Urinary bladder (tissue), 4 donors: ENCODE measurements at places on chromosomes 3 and 15.

DNA sequence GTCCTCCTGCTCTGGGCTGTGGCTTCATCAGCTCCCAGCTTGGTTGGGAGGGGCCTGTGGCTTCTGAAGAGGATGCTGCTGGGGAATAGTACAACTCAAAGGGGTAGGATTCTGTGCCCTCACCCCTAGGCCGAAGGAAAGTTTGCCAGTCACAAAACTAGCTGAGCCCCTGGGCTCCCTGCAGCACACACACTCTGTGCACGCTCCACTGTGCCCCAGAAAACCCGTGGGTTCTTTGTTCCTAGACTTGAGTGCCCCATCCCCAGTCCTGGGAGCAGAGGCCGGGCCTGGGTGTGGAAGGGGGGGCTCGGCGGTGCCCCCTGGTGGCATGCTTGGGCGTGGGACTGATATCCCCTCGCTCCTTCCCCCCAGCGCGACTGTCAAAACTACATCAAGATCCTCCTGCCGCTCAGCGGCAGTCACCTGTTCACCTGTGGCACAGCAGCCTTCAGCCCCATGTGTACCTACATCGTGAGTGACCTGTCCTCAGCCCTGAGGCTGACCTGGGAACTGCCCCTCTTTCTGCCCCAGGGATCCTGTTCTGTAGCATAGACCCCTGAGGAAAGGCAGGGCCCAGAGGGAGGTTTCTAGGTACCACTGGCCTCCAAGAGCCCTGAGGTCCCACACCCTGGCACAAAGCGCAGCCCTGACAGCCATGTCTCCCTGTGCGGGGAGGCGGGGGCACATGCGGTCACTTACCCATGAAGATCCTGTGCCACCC is 14.2 kb downstream of the CIB1 start:
- no peak for DNase-seq

- DNase-seq: no peak
These were observed 235.3 kb downstream of the C3orf38 start for GRCh38 chr3:88385090-88385489.

GRCh38 chr3:99868311-99868646 is 50.6 kb downstream of the CMSS1 start:
- no peak for DNase-seq

GRCh38 chr15:66961407-66961884 is 104.0 kb upstream of the SMAD3 start:
- DNase-seq: no peak

DNA sequence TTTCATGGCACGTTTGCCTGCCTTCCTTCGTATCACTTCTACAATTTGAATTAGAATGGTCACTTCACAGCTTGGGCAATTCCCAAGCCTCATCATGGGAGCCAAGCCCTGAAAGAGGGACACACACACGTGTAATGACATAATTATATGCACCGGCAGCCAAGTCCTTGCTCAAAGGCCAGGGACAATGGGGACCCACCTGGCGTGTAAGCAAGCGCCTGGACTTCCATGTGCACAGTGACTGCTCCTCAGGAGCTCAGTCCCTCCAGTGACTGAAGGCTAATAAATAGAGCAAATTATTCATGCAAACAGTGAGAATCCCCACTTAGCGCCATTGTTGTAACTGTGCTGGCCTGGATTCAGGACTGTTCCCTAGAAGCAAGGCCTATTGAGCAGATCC is 115.1 kb downstream of the DNAJB8 start:
- DNase-seq: no peak

GRCh38 chr15:96977886-96978285 is 647.4 kb downstream of the NR2F2 start:
- DNase-seq: no peak

DNA sequence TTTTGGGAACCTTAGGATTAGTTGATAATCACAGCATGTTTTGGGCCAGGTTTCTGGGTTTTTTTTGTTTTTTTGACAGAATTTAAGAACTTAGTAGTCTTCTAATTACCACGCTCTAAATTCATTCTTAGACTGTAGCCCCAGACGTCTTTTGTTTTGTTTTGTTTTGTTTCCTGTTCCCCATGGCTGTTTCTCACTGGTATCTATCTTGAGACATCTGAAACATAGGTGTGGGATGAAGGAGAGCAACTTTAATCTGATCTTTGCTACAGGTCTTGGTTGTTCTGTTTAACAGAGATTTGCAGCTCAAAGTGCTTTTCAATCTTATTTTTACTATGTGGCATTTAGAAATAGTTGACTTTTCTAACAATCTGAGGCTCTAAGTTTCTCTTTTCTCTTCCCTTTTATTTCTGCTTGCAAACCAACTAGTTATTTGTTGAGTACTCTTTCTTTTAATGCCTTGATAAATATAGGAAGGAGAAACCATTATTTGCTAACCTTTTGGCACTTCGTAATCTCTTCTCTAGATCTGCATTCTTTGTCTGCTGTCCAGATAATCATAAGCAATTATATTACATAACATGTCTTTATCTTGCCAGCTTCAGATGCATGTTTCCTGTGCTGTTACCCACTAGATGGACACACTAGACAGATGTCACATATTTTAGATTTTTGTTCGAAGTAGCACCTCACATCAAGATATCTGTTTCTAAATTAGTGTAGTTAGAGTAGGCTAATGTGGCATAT is 40.9 kb downstream of the FBXL2 start:
- DNase-seq: no peak

- DNase-seq: peak; percentile 39
These were observed 424 bp downstream of the HAUS2 start for GRCh38 chr15:42549032-42549491.

DNA sequence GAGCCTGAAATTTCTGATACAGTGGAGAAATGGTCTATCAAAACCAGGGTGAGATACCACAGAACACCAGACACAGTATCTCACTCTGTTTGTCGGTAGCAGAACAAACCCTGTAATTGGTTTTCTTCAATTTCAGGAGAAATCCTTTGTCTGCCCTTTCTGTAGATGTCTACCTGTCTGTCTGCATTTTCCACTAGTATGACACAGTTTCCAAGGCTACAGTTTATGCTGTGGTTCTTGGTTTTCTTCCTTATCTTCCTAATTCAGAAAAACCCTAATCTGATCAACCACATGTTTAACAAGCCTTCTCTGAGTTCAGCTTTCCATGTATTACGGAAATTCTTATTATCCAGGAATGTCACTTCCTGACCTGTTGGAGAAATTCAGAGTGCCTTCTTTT is 70.8 kb downstream of the SCN11A start:
- no peak for DNase-seq

DNA sequence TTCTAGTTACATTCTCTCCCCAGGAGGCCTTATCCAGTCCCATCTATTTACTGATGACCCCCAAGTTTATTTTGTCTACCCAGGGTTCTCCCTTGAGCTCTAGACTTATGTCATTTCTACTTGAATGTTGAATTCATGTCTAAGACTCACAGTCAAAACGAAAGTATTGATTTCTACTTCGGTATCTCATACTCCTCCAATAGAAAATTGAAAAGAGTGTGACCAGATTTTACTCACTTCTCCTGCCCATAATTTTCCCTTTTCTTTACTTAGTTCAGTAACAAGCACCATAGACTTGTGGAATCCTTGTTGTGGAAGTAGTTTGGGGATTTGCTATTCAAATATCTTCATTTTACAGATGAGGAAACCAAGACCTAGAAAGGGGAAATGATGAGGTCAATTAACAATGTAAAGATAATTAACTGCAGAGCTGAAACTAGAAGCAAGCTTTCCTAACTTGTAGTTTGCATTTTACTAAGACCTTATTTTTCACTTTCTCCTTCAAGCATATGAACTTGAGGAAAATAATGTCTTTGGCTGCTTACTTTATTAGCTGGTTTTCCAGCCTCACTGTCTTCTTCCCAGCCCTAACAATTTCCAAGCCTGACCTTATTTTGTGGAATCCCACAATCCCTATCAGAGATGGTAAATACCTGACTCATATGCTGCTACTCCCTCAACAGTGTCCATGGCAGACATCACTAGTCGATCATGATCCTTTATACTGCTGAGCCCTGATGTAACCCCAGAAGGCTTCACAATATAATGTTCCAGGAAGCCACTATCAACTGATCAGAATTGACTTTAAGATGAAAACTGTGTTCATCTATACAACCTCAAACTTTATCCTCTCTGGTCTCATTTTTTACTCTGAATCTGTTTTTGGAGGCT is 123.9 kb upstream of the AGBL1 start:
- DNase-seq: no peak

DNA sequence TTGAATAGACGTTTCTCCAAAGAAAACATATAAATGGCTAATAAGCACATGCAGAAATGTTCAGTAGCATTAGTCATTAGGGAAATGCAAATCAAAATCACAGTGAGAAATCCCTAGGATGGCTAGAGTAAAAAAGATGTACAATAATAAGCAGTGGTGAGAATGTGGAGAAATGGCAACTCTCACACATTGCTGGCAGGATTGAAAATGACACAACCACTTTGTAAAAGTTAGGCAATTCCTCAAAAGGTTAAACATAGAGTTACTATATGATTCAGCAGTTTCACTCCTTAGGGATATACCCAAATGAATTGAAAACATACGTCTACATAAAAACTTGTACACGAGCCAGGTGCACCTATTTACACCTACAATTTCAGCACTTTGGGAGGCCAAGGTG is 108.7 kb downstream of the ITPR1 start:
- no peak for DNase-seq

GRCh38 chr3:122350814-122351418 is 25.9 kb downstream of the CSTA start:
- no peak for DNase-seq

GRCh38 chr3:32791833-32792232 is 26.0 kb upstream of the TRIM71 start:
- peak; percentile 48 for DNase-seq

- peak; percentile 41 for DNase-seq
These were observed 287.5 kb downstream of the PTPRG start for GRCh38 chr3:61848885-61849284.

GRCh38 chr3:105653868-105654267 is 214.9 kb downstream of the CBLB start:
- DNase-seq: no peak

DNA sequence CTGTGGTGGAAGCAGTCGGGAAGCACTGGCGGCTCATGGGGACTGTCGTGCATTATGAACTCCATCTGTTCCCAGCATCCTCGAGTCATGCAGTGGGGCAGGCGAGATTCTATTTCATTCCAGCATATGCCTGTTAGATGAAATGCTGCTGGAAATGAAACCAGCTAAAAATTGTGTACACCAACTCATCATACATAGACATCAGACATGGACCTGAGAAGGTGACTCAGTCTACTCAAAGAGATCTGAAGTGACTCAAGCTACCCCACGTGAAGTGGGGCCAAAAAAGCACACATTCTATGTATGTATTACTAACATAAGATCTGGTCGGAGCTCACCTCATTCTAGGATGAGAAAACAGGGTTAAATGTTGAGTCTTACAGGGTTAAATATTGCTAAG is 47.5 kb upstream of the FAM98B start:
- no peak for DNase-seq

- no peak for DNase-seq
These were observed 32.0 kb downstream of the MAP4 start for GRCh38 chr3:47984075-47984728.

- DNase-seq: no peak
These were observed 62.9 kb upstream of the FNDC3B start for GRCh38 chr3:171976526-171976925.

DNA sequence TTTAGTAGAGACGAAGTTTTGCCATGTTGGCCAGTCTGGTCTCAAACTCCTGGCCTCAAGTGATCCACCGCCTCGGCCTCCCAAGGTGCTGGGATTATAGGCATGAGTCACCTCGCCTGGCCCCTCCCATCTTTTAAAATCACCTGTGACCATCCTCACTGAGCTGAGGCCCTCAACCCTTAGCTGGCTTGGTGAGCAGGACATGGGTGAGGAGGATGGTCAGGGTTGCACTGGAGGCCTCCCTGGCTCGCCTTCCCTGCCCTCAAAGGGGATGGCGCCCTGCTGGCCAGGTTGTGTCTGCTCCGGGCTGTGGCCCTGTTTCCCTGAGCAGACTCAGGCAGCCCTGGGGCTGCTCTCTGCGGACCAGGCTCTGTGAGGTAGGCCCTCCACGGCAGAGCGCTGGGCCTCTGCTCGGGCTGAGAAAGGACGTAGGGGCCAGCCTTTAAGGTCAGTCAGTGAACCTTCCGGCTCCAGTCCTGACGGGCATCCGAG is 33.7 kb downstream of the SYNM start:
- DNase-seq: no peak

- no peak for DNase-seq
These were observed 16.4 kb downstream of the FBXO22 start for GRCh38 chr15:75920079-75920478.

DNA sequence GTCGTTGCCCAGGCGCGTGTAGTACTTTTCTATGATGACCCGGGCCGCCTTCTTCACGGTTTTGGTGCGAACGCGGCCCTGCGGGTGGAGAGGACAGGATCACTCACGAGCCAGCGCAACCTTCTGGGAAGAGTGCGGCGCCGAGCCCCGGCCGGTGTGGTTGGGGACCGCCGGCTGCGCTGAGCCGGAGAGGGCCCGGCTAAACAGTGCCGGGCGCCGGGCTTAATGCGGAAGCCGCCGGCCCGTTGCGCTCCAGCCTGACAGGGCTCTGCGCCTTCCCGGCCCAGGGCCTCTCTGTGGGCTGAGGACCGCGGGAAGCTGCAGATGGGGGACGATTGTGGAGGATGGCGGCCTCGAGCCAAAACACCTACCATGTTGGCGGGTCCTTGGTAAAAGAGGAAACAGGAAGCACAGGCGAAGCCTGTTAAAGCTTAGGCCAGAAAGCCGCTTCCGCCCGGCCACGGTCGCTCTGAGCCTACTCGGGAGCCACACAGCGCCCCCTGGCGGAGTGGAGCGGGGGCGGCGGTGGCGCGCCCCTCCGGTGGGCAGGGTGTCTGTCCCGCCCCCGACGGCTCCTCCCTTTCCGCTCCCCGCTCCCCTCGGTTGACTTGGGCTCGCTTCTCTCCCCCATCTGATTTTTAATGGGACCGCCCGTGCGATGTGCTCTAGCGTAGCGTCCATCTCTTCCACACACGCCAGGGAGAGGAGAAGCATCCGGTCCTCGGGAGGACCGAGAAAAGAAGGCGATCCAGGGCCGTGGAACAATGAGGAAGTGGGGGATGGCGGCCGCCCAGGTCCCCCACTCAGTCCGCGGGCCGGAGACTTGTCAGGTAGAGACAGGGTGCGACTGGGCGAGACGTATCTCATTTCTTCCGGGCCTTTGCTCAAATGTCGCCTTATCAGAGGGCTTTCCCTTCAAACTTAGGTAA is at the start of gene RPS17:
TSS of gene RPS17 (minus strand) at position 403 of the 929 bp plus-strand sequence. CDS start at position 374, 29 bp downstream.
- DNase-seq: peak; percentile 90

DNA sequence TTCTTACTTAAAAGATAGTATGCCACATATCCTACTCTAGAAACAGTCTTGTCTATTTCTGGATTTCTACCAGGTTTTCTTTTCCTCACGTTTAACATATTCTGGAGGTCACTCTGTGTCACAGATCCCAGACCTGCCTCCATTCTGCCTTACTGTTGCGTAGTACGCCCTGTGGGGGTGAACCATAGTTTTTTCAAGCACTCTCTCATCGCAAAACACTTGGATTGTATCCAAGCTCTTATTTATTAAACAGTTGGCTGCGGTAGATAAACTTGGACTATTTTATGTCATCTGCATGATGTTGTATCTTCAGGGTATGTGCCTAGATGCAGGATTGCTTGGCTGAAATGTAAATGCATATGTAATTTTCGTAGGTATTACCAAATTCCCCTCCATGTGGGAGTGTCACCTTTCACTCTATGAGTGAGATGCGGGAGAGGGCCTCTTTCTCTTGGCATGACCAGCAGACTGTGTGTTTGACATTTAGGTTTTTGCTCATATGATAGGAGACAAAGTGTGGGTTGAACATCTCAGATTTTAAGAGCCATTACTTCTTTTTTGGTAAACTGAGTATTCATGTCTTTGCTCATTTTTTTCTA is 55.8 kb downstream of the ABTB1 start:
- no peak for DNase-seq

GRCh38 chr15:92882697-92883162 is 17.4 kb upstream of the CHD2 start:
- no peak for DNase-seq

GRCh38 chr3:107524326-107524840 is 1.6 kb downstream of the BBX start:
- DNase-seq: no peak
